HCT116 (cell line): ENCODE measurements at places on chromosomes 1 and 21. TPM values are rescaled to one million over a fixed set of nuclear protein-coding genes. Genes with fewer than 3 reads are reported as not detected.

- H3K27me3 ChIP-seq = no peaks in the 10 kb centered on the region
- H3K36me3 ChIP-seq = no peaks in the 10 kb centered on the region
- no peak overlapping the region for H3K4me3 ChIP-seq
These were observed 588 bp downstream of the NEXN start for GRCh38 chr1:77888781-77889642.

DNA sequence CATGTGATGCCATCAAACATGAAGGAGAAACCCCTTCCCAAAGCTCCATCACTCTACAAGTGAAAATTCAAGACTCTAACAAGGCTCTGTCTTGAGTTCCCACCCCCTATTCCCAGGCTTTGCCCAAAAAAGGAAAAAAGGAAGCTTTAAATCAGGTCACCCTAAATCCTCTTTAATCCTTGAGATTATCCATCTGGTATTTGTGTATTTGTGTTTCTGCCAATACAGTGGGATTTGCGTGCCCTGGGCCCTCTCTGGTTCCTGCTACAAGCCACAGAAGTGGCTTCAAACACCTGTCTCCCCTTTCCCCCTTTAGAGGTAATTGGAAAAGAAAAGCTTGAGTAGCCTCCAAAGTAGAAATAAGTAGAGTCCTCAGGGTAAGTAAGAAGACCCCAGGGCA, 120.4 kb downstream of the EDEM3 start:
- H3K27ac ChIP-seq = no peak overlapping the region
- H3K36me3 ChIP-seq = no peaks in the 10 kb centered on the region
- no peak for DNase-seq

FLVCR1 gene
- 19.0 TPM for total RNA-seq

CFHR3 gene
- total RNA-seq = not detected

TBX19 gene
- 3.0 TPM for total RNA-seq

GCLM gene
- total RNA-seq = 28.9 TPM

GRCh38 chr21:33162436-33162951, 67.2 kb upstream of the IFNAR2 start:
- peaks cover 14% of the 10 kb centered on the region; the same call in 1 of the 2 replicates for H3K27me3 ChIP-seq
- H3K4me3 ChIP-seq = no peak overlapping the region
- no peak for DNase-seq
- H3K4me1 ChIP-seq = no peaks in the 10 kb centered on the region
- H3K36me3 ChIP-seq = no peaks in the 10 kb centered on the region

DNA sequence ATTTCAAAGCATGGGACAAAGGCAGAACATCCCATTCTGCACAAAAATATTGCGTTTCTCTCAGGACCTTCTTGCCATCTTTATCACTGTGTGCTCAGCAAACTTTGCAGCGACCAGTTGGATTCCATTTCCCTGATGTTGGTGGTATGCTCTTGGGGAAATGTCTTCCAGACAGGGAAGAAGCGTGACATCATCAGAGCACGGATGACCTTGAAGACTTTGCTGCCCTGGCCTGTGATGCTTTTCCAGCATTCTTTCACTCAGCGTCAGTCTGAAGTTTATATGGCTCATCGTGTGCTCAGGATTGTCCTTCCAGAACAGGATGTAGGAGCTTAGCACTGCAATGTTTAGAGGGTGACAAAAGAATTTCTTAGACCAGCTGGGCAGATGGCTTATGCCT, 131.4 kb upstream of the F3 start:
- no peak overlapping the region for H3K4me3 ChIP-seq
- no peak overlapping the region for H3K27ac ChIP-seq
- no peaks in the 10 kb centered on the region for H3K36me3 ChIP-seq
- no peaks in the 10 kb centered on the region for H3K27me3 ChIP-seq
